ENCODE measurements at places on chromosomes 5 and 9.

DNA sequence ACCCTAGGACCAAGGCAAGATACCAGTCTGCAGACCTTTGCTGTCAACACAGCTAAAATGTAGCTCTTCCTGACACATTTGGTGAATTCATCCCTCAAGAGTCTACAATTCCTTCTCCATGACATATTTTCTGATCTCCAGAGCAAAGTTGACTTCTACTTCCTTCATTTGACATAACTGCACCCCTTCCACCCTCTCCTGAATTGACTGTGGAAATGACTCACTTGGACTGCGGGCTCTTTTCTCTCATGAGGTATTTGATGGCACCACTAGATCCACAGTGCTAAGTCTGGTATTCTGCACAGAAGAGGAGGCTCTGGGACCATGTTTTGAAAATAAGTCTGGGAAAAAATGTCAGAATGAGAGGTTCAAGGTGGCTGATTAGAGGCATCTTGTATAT lies 338.4 kb upstream of the TRPC7 start:
- DNase-seq: no peak

GRCh38 chr5:42894057-42894456 lies 82.4 kb upstream of the SELENOP start:
- no peak for DNase-seq

GRCh38 chr9:78009186-78009585 lies 22.4 kb downstream of the GNAQ start:
- DNase-seq: no peak

DNA sequence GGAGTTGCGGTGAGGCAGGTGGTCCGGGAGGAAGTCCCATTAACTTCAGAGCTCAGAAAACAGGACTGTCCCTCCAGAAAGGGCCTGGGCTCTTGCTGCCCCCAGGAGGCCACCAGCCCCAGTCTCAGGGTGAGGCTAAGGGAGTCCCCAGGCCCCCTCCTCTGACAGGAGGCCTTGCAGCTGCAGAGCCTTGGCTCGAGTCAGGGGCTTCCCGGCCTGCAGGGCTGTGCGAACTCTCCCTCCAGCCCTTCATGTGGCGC lies 3.2 kb upstream of the STPG3 start:
- DNase-seq: no peak

- no peak for DNase-seq
These were observed 7.9 kb downstream of the QSOX2 start for GRCh38 chr9:136237486-136238341.

DNA sequence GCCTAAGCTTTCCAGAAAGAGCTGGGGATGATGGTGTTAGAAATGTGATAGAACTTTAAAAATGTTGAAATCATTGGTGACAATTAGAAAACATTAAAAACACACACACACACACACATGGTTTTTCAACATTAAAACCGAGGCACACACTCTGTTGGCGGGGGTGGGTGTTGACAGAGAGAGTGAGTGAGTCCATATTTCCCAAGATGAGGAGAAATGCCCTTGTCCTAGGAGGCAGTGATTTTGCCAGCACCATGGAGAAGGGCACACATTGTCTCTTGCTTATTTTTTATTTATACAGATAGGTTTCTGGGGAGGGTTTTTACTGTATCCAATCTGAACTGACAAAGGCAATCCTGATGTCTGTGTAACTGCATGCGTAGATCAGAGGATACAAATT lies 152.5 kb downstream of the INSYN2B start:
- no peak for DNase-seq

GRCh38 chr5:16666883-16667398 lies 50.1 kb upstream of the RETREG1 start:
- no peak for DNase-seq

- DNase-seq: no peak
These were observed 58.0 kb downstream of the GRAMD2B start for GRCh38 chr5:126481243-126481642.

DNA sequence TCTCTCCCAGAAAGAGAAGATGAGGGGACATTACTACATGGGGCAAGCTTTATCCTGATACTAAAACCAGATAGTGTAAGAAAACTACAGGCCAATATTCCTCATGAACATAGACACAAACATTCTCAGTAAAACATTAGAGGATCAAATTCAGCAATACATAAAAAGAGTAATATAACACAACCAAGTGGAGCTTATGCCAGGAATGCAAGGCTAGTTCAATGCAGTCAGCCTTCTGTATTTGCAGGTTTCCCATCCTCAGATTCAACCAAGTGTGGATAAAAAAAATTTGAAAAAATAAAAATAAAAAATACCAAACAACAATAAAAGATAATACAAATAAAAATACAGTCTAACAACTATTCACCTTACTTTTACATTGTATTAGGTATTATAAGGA lies 31.3 kb downstream of the CCDC69 start:
- no peak for DNase-seq

- no peak for DNase-seq
These were observed 45.7 kb downstream of the TSPAN17 start for GRCh38 chr5:176692839-176693476.

- no peak for DNase-seq
These were observed 421.7 kb upstream of the TYRP1 start for GRCh38 chr9:12271421-12271891.

DNA sequence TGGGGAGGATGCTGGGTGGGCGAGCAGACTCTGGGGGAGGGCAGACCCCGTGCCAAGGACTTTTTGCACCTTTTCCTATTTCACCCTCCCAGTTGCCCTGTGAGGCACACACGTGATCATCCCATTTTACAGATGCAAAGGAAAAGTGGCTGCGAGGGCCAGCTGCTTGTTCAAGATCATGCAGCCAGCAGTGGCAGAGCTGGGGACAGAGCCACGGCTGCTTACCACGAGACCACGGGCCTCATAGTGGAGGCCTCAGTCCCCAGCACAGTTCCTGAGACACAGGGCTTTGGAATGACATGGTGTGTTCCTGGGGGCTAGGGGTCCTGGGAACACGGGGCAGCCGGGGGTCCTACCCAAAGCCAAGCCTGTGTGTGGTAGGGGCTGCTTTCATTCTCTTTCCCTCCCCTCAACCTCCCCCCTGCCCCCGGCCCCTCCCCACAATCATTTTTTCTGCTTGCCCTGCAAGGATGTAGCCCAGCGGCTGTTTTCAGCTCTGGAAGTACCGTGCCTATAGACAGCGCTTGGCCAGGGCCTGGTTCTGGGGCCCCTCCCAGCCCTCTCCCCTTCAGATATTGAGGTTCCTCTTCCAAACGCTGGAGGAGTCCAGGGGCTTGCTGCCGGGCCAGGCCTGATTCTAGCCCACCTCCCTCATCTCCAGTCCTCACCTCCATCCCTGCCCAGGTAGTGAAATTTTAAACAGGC lies 58.5 kb upstream of the IER5L start:
- no peak for DNase-seq

DNA sequence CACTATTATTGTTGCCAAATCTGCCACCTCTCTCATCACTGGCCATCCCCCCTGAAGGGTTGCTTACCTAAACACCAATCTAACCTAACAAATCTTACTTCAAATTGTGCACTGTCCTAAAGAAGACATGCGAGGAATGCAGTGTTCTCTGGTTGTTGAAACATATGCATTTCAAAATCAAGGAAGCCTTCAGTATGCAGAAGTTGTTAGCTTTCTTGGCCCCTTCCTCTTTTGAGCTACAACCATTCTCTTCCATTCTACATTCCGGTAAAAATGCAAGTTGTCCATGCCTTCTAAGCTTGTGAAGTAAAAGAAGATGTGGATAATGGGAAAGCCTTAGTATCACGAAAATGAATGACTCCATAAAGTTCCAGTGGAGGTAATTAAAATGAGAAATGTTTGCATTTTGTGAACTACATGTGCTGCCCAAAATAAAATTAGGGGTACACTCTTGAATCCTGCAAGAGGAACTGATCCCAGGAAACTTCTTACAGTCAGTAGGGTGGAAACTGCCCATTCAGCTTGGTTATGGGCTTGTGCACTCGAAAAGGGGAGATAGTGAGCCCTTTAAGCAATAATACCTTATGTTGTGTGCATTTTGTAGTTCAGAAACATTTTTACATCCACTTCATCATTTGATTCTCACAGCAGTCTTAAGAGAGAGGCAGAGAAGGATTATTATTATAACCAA lies 77.6 kb upstream of the ADRB2 start:
- DNase-seq: no peak

GRCh38 chr5:141805874-141806595 lies 72.2 kb downstream of the PCDH1 start:
- DNase-seq: no peak

GRCh38 chr5:79936002-79936645 lies 54.9 kb downstream of the MTX3 start:
- no peak for DNase-seq

DNA sequence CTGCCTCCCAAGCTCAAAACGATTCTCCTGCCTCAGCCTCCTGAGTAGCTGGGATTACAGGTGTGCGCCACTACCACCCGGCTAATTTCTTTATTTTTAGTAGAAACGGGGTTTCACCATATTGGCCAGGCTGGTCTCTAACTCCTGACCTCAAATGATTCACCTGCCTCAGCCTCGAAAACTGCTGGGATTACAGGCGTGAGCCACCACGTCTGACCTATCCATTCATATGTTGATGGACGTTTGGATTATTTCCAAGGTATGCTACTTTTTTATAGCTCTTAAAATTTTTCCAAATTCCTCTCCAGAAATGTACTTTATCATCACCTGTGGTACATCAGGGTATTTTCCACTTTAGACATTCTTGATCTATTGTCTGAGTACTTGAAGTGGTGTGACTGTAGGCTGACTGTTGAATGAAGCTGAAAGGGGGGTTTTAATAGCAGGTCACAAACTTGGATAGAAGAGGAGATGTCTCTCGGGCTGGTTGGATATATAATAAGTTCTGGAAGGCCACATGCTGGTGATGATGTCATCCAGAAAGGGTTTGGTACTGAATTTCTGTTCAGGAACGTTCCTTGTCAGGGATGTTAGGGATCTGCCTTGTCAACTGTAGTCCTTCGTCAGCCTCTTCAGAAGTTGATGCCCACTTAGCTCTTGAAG lies 7.4 kb downstream of the CTNNA1 start:
- DNase-seq: no peak

DNA sequence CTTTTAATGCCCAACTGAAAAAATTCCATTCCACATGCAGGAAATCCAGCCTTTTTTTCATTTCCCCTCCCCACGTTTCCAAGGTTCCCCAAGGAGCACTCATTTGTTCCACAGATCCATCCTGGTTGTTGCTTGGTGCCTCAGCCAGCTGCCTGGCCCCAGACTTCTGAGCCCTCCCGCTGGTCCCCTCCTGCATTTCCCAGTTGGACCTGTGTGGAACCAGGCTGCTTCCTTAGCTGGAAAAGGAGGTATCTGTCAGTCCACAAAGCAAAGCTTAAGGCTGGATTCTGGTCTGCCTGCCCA lies 44.8 kb downstream of the ANGPTL2 start:
- no peak for DNase-seq

DNA sequence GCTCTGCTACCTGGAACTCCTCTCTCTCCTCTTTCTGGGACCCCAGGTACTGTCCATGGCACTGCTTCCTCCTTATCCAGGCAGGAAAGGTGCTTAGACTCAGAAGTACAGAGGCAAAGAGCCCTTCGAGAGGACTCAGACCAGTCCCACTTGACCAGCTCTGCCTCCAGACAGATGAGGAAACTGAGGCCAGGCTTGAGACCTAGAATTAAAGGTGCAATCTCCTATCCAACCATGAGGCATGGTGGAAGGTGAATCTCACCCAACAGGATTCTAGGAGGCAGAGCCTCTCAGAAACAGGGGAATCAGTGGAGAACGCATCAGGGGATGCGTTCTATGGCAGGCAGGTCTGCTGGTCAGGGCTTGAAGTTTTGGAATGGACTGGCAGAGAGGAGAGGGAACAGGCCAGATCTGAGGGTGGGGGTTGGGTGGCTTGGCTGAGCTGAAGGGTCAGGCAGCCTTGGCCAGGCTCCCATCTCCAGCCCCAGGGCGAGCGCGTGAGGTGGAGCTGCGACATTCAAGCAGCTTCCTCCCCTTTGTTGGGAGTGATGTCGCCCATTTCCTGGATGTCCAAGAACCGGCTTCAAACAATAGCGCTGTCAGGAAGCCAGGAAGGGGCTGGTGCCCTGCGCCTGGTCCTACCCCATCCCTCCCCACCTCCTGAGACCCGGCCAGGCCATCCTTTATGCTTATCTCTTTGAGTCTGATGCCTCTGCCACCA lies 26.2 kb downstream of the NDUFA8 start:
- no peak for DNase-seq

- no peak for DNase-seq
These were observed 45.1 kb upstream of the ROR2 start for GRCh38 chr9:91995000-91995655.

- DNase-seq: no peak
These were observed 91.5 kb downstream of the NR3C1 start for GRCh38 chr5:143311955-143312354.

DNA sequence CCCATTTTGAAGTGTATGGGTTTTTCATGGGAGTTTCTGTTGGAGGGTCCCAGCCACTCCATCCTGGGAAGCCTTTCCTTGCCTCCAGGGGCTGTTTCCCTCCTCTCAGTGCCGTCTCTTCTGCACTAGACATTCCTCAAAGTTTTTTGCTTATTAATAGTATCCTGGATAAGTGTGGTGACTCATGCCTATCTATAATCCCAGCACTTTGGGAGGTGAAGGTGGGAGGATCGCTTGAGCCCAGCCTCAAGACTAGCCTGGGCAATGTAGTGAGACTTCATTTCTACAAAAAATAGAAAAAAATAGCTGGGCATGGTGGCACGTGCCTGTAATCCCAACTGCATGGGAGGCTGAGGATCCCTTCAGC lies 43.1 kb downstream of the RALGPS1 start:
- no peak for DNase-seq

DNA sequence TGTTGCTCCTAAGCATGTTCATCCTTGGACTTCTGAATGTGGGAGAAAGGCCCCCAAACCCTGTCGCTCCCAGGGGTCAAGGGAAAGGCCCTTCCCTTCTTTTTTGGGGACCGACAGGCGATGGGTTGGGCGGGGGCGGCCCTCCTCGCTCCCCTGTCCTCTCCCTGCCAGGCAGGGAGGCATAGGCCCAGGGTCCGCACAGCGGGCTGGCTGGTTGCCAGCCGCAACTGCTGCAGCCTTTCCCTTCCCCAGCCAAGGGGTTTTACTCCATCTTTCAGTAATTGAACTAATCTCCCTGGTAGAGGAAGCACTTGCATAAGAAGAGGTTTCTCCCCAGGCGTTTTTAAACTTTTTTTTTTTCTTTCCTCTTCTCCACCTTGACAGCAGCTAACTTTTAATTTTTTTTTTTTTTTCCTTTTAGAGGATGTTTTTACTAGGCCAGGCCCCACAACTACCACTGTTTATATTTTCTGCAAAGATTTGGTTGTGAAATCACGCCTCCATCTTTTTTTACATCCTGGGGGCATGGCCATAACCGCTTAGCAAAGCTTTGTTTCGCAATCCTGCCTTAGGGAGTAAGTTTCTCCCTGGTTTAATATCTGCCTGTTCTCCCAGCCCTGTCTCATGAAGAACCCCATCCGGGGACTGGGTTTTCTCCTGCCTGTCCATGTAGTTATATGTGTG lies 216.9 kb upstream of the ZNF608 start:
- no peak for DNase-seq

DNA sequence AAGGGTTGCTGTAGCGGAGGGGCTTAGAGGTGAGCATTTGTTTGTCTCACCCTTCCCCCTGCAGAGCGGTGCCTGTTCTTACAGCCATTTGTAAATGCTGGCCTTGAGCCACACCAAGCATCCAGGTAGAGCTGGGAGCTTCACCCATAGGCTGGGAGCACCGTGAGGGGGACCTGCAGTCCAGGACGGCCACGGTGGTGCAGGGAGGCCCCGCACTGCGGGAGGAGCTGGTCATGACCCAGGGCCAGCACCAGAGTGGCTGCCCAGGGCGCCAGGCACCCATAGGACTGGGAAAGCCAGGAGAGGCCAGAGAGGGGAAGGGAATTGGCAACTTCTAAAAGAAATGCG lies 197.3 kb upstream of the ADAMTS16 start:
- DNase-seq: no peak

Data from bone marrow (tissue), 2 donors.